GM12878 (cell line): ENCODE measurements at places on chromosomes 7 and 10. TPM values are rescaled to one million over a fixed set of nuclear protein-coding genes. Genes with fewer than 3 reads are reported as not detected.

Gene AKR1C8
- not detected in 2 replicates for total RNA-seq

DNA sequence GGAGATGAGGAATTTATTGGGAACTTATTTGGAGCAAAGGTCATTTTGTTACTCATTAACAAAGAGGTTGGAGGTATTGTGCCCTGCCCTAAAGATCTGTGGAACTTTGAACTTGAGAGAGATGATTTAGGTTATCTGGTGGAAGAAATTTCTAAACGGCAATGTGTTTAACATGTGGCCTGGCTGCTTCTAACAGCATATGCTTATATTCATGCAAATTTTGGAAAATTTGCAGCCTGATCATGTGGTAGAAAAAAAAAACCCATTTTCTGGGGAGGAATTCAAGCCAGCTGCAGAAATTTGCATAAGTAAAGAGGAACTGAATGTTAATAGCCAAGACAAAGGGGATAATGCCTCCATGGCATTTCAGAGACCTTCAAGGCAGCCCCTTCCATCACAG, 10.7 kb upstream of the PANK1 start:
- DNase-seq = no peak

- DNase-seq = no peak
Measured at GRCh38 chr7:27302590-27302989, 60.0 kb downstream of the EVX1 start.

DNA sequence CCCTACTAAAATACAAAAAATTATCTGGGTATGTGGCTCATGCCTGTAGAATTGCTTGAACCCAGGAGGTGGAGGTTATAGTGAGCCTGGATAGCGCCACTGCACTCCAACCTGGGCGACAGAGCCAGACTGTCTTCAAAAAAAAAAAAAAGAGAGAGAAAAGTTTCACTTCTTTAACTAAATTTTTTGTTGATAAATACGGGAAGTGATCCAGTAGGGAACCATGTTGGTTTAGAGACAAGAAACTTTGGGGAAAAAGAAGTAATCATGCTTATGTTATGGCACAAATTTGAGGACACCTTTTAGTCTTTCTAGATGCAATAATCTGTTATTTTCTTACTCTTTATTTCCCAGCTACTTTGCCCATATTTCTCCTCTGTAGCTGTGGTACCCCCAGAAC, 309.7 kb downstream of the TYW1 start:
- DNase-seq = no peak
